ENCODE measurements at places on chromosomes 2 and 18. TPM values are rescaled to one million over a fixed set of nuclear protein-coding genes. Genes with fewer than 3 reads are reported as not detected.

The ADD2 gene
- 0.08 TPM for total RNA-seq

The SULT1C2 gene
- not detected for total RNA-seq

The GAD1 gene
- total RNA-seq: 10.9 TPM

DNA sequence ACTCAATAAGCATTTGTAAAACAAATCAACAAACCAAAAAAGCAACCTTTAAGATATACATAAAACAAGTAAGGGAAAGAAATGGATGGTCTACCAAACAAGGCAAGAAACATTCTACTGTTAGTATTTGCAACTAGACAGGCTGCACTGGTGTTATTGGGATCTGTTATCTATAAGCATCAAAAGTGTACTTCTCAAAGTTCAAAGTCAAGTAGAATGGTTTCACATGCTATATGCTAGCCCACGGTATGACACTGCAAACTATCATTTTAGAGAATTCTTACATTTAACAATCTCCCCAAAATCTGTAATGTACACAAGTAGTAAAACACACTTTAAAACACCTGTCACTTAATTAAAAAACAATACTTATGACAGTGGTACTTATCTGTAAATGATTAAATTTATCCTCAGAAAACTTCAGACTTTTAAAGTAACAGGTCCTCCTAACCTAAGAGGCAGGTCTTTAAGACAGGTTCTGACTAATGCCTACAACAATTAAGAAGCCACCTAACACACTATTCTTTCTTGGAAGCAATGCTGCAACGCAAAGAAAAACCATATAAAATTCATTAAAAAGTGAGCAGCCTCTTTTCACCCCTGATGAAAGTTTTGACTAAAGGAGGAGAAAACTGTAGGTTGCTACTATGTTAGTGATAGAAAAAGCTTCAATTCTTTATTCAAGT lies 34.8 kb downstream of the SMAD2 start:
- peaks cover 4% of the 10 kb centered on the region for H3K4me1 ChIP-seq
- no peak overlapping the region for H3K27ac ChIP-seq
- no peak for DNase-seq
- H3K36me3 ChIP-seq: 0 out of 2 replicates have a peak, but pooled peaks cover 2% of the 10 kb centered on the region

GRCh38 chr18:54958704-54959625 lies at the start of gene CCDC68:
TSS of gene CCDC68 (minus strand) at chr18:54959461. CDS start at chr18:54942791, 16,670 bp downstream.
- no peaks in the 10 kb centered on the region for H3K36me3 ChIP-seq
- H3K4me3 ChIP-seq: no peak within 1 kb of the TSS
- H3K4me1 ChIP-seq: no peaks in the 10 kb centered on the region

GRCh38 chr2:224569654-224570053 lies 15.5 kb downstream of the CUL3 start:
- H3K27ac ChIP-seq: no peak overlapping the region
- no peaks in the 10 kb centered on the region for H3K27me3 ChIP-seq
- peaks cover 37% of the 10 kb centered on the region for H3K4me1 ChIP-seq

Measured in SJCRH30 (cell line).